ENCODE measurements at places on chromosomes 16 and 17. TPM values are rescaled to one million over a fixed set of nuclear protein-coding genes. Genes with fewer than 3 reads are reported as not detected.

The ZP2 gene
- polyA plus RNA-seq, result not detected

The PARD6A gene
- polyA plus RNA-seq, result 6.7 TPM

The IL17C gene
- not detected for polyA plus RNA-seq

The KRTAP2-2 gene
- polyA plus RNA-seq, result not detected

The STX1B gene
- polyA plus RNA-seq, result 5.3 TPM

The LGALS9C gene
- polyA plus RNA-seq, result 0.40 TPM

The ITGB3 gene
- 0.64 TPM for polyA plus RNA-seq

The UBTF gene
- polyA plus RNA-seq, result 37.1 TPM

The SLC5A11 gene
- polyA plus RNA-seq, result not detected

The FGF11 gene
- polyA plus RNA-seq, result 10.2 TPM

The WNT3 gene
- polyA plus RNA-seq, result 0.16 TPM

The TSPAN10 gene
- 3.9 TPM for polyA plus RNA-seq

The PSME3IP1 gene
- 67.9 TPM for polyA plus RNA-seq

The FA2H gene
- polyA plus RNA-seq, result 0.17 TPM

The ZNF423 gene
- polyA plus RNA-seq, result 1.7 TPM

The FZD2 gene
- 2.7 TPM for polyA plus RNA-seq

The ITGB4 gene
- 1.0 TPM for polyA plus RNA-seq

The ACSM3 gene
- 14.5 TPM for polyA plus RNA-seq

The CCL8 gene
- polyA plus RNA-seq, result 1.2 TPM

The CCDC40 gene
- polyA plus RNA-seq, result 3.7 TPM

The PYY gene
- not detected for polyA plus RNA-seq

The LAT gene
- polyA plus RNA-seq, result 19.0 TPM

The CLDN9 gene
- polyA plus RNA-seq, result not detected

The AIPL1 gene
- polyA plus RNA-seq, result not detected

The LGALS9 gene
- 39.0 TPM for polyA plus RNA-seq

The KRT28 gene
- not detected for polyA plus RNA-seq

The C1QL1 gene
- polyA plus RNA-seq, result 0.88 TPM

The TP53TG3F gene
- not detected for polyA plus RNA-seq

The ORMDL3 gene
- polyA plus RNA-seq, result 52.1 TPM

The CCL4 gene
- 10.0 TPM for polyA plus RNA-seq

The PTGES3L gene
- polyA plus RNA-seq, result 0.62 TPM

The GAST gene
- not detected for polyA plus RNA-seq

The TNFRSF13B gene
- polyA plus RNA-seq, result 0.48 TPM

The RRAD gene
- polyA plus RNA-seq, result 52.5 TPM

All from adrenal gland (tissue), 19 donors.